ENCODE measurements at places on chromosomes 16 and 17. TPM values are rescaled to one million over a fixed set of nuclear protein-coding genes. Genes with fewer than 3 reads are reported as not detected.

- no peak for DNase-seq
These were observed 309 bp downstream of the DNAH2 start for GRCh38 chr17:7717756-7718350.

The ACSM2A gene
- not detected for total RNA-seq

The CMTM1 gene
- total RNA-seq, result 7.8 TPM

The ITGAD gene
- total RNA-seq, result not detected

GRCh38 chr16:11179574-11179973 lies 76.4 kb downstream of the SOCS1 start:
- DNase-seq, result no peak

DNA sequence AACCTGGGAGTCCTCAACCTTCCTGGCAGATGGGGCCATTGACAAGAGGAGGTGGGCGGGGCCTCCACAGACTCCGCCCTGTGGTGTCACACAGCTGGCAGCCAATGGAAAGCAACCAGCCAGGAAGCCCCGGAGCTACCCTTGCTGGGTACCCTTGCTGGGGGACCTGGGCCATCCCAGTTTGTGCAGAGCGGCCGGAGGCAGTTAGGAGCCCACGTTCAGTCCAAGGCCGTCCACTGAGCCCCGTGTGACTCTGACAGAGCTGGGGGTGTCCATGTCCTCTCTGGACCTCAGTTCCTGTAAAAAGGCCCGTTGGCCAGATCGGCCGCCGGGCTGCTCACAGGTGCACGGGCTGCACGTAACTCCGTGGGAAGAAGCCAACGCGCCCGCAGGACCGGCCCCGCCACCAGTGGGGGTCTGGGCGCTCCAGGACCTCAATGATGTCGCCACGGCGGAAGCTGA lies 17.1 kb upstream of the FAM83G start:
- no peak for DNase-seq

- peak; percentile 91 for DNase-seq
These were observed 9.6 kb downstream of the PIK3R6 start for GRCh38 chr17:8857919-8858318.

The TRIM25 gene
- 35.1 TPM for total RNA-seq
